Uterus (tissue), 4 donors: ENCODE measurements at places on chromosomes 7 and 10. TPM values are rescaled to one million over a fixed set of nuclear protein-coding genes. Genes with fewer than 3 reads are reported as not detected.
A peak's percentile ranks its signal among the peaks of the same experiment; 100 is the strongest.

Gene ADAM12
- under 0.01 TPM for total RNA-seq

DNA sequence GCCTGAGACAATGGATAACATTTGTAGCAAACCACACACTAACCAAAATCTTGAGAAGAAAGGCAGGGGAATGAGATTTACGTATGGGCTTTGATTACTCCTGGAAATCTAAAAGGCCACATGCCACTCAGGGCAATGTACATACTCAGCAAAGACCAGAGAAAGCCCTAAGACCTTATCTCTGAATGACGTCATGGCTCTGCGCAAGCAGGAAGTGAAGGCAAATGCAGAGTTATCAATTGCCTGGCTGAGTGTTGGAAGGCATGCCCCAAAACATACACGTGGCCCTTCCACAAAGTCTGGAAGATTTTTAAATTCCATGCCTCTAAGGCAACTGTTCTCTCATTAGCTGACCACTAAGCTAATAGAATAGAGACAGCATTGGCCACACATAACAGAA lies 90.9 kb upstream of the NRBF2 start:
- no peak overlapping the region for H3K4me3 ChIP-seq
- H3K27me3 ChIP-seq, result no peaks in the 10 kb centered on the region
- H3K4me1 ChIP-seq, result no peaks in the 10 kb centered on the region
- no peaks in the 10 kb centered on the region for H3K36me3 ChIP-seq
- DNase-seq, result no peak

- H3K4me3 ChIP-seq, result no peak overlapping the region
- H3K36me3 ChIP-seq, result no peaks in the 10 kb centered on the region
- no peak for DNase-seq
- no peaks in the 10 kb centered on the region for H3K4me1 ChIP-seq
- no peaks in the 10 kb centered on the region for H3K27me3 ChIP-seq
These were observed 253.1 kb upstream of the RHOBTB1 start for GRCh38 chr10:61197057-61197456.

Gene CALHM1
- total RNA-seq, result not detected

- no peaks in the 10 kb centered on the region for H3K4me1 ChIP-seq
- H3K27ac ChIP-seq, result no peak overlapping the region
- no peaks in the 10 kb centered on the region for H3K36me3 ChIP-seq
- H3K4me3 ChIP-seq, result no peak overlapping the region
These were observed 90.6 kb downstream of the FAM171A1 start for GRCh38 chr10:15280462-15280861.

DNA sequence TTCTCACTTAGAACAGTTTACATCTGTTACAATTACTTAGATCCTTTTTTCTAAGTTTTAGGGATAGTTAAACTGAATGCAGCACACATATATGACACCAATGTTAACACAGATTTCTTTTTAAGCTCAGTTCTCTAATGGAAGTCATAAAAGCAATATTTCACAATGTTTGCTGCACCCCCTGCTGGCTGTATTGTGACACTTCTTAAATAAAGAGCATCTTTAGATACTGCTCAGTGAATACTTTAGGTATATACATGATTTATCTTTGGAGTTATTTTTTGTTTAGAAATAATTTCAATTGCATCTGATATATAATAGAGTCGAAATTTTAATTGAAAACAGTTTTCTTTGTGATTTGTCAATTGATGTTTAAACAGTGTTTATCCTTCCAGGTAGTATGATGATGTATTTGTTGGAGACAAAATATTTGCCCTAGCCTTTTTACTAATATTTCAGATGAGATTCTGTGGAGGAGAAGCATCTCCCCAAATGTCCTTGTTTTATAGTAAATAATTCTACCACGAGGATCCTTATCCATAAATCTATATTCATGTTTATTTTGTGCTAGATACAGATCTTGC lies 174.4 kb downstream of the ST7 start:
- H3K27ac ChIP-seq, result no peak overlapping the region
- DNase-seq, result peak; percentile 67
- no peaks in the 10 kb centered on the region for H3K27me3 ChIP-seq
- H3K4me3 ChIP-seq, result no peak overlapping the region
- no peaks in the 10 kb centered on the region for H3K36me3 ChIP-seq

- H3K36me3 ChIP-seq, result no peaks in the 10 kb centered on the region
- H3K27me3 ChIP-seq, result no peaks in the 10 kb centered on the region
- peak; percentile 48 for DNase-seq
- H3K4me1 ChIP-seq, result no peaks in the 10 kb centered on the region
These were observed 29.4 kb upstream of the TNRC18 start for GRCh38 chr7:5452937-5453540.

Gene AOAH
- total RNA-seq, result 60.9 TPM

Gene SPACDR
- not detected for total RNA-seq

Gene FAM237B
- not detected for total RNA-seq

DNA sequence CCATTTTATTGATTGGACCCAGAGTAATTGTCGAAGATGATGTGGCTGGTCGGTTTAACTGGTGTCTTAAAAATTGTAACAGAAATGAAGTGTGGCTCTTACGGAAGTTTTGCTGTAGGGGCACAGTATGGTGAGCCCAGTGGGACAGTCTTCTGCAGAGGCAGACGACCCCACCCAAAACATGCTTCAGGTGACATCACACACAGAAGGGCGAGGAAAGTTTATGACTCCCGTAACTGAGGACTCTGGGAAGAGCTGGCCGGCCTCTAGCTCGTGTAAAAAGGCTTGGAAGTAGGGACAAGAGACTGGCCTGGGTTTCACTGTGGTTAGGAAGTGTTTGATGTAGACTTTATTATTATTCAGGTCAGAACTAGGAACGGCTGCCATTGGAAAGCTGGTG lies 73.3 kb downstream of the HTR5A start:
- no peak for DNase-seq
- no peaks in the 10 kb centered on the region for H3K27me3 ChIP-seq
- no peak overlapping the region for H3K4me3 ChIP-seq
- no peak overlapping the region for H3K27ac ChIP-seq
- no peaks in the 10 kb centered on the region for H3K4me1 ChIP-seq
- no peaks in the 10 kb centered on the region for H3K36me3 ChIP-seq

DNA sequence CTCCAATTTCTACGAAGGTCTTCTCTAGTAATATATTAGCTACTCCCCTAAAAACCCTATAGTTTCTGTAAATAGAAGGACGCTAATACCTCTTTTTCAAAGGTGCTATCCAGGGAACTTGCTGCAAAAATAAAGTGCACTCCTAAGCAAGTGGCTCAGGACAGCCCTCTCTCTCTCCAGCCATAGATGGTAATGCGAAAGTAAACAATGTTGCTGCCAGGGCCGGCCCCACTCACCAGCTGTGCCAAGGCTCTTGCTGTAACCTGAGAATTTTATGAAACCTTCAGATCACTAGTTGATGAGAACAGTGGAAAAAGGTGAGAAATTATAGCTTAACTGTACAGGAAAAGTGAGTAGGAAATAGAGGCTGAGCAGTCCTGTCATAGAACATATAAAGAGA lies 10.9 kb upstream of the TAS2R39 start:
- DNase-seq, result no peak
- H3K36me3 ChIP-seq, result no peaks in the 10 kb centered on the region
- no peak overlapping the region for H3K4me3 ChIP-seq
- no peaks in the 10 kb centered on the region for H3K4me1 ChIP-seq

DNA sequence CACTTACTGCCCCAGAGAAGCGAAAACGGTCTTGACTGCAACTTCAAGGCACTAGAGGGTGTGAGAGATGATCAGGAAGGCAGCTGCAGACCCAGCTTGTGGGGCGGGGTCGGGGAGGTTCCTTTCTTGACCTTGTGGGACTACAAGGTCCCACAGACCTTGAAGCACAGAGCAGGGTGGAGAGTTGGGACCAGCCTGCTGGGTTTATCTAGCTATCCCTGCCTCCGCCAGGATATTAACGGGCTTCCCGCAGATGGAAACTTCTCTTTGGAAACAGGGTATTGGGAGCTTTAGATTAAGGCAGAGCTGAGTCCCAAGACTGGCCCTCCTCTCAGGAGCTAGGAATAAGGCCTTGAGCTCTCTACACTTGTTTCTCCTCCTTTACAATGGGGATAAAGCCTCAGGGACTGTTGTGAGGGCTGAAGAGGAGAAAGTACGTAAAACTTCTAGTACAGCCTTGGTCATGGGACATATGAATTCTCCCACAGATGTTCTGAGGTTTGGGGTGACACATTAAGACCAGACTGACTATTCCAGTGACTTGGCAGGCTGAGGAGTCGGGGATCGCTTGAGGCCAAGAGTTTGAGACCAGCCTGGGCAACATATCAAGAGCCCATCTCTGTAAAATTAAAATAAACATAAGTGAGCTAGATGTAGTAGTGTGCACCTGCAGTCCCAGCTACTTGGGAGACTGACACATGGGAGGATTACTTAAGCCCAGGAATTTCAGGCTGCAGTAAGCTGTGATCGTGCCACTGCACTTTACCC lies 153.2 kb downstream of the CDH23 start:
- no peak overlapping the region for H3K27ac ChIP-seq
- DNase-seq, result no peak
- H3K4me1 ChIP-seq, result no peaks in the 10 kb centered on the region
- H3K27me3 ChIP-seq, result no peaks in the 10 kb centered on the region
- no peaks in the 10 kb centered on the region for H3K36me3 ChIP-seq

Gene RAB18
- 20.6 TPM for total RNA-seq

DNA sequence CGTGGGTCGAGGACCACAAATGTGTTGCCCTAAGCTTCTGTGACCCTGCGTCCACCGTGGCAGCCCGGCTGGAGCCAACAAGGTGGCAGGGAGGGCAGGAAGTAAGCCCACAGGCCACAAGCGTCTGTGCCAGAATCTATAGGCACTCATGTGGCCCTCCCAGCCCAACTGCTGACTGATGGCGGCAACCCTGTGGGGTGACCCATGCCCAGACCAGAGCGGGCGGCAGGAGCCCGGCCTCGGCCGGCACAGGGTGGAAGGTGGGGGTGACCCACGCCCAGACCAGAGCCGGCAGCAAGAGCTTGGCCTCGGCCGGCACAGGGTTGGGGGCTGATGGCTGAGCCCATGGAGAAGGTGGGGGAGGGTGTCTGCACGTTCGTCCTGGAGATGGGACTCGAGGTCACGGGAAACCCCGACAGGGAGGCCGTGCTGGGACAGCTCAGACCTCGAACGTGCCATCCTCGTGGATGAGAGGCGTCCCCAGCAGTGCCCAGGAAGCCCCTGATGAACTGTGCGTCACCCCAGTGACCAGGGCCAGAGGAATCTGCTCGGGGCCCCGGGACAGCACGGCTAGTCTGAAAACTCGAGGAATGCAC lies 181.0 kb downstream of the ELFN1 start:
- no peak for DNase-seq
- no peaks in the 10 kb centered on the region for H3K4me1 ChIP-seq
- no peaks in the 10 kb centered on the region for H3K27me3 ChIP-seq
- no peaks in the 10 kb centered on the region for H3K36me3 ChIP-seq
- H3K27ac ChIP-seq, result no peak overlapping the region

DNA sequence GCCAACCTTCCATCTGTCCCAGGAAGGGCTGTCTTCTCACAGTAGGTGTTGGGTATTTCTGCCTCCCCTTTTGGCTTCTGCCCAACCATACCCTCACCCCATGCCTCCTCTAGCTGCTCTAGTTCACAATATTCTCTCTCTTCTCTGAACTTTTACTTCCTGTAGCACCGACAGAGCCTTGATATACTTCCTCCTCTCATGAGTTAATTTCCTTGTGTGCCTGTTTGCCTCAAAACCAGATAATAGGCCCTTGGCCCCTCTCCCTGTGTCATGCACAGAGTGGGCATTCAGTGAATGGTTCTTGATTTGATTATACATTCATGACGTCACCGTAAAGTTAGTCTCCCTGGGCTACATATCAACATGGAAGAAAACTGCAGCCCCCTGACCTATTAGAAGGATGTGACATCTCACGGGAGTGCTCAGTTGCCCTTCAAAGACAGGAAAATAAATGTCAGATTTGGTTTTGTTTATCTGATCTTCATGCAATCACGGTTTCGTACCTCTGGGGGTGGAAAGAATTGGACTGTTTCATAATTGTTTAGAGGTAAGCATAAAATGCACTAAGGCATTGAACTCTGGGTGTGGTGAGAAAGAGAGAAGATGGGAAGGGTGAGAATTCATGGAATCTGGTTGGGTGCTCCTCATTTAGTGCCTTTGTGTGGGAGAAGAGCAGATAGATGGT lies 127.7 kb downstream of the ITIH5 start:
- H3K4me3 ChIP-seq, result no peak overlapping the region
- no peaks in the 10 kb centered on the region for H3K27me3 ChIP-seq
- no peak overlapping the region for H3K27ac ChIP-seq
- no peaks in the 10 kb centered on the region for H3K4me1 ChIP-seq
- no peak for DNase-seq
- H3K36me3 ChIP-seq, result no peaks in the 10 kb centered on the region

DNA sequence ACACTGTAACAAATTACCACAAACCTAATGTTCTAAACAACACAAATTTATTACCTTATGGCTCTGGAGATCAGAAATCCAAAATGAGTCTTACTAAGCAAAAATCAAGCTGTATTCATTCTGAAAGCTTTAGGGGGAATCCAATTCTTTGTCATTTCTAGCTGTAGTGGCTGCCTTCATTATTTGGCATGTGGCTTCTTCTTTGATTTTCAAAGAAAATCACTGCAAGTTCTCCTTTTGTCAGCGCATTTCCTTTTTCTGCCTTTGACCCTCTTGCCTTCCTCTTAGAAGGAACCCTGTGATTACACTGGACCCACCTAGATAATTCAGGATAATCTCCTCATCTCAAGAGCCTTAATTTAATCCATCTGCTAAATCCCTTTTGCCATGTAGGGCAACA lies 36.9 kb downstream of the ZPBP start:
- H3K27me3 ChIP-seq, result no peaks in the 10 kb centered on the region
- H3K27ac ChIP-seq, result no peak overlapping the region
- H3K36me3 ChIP-seq, result no peaks in the 10 kb centered on the region
- no peaks in the 10 kb centered on the region for H3K4me1 ChIP-seq
- H3K4me3 ChIP-seq, result no peak overlapping the region

GRCh38 chr7:92622685-92623084 lies 32.5 kb upstream of the FAM133B start:
- H3K4me3 ChIP-seq, result no peak overlapping the region
- H3K27ac ChIP-seq, result no peak overlapping the region
- no peaks in the 10 kb centered on the region for H3K36me3 ChIP-seq

DNA sequence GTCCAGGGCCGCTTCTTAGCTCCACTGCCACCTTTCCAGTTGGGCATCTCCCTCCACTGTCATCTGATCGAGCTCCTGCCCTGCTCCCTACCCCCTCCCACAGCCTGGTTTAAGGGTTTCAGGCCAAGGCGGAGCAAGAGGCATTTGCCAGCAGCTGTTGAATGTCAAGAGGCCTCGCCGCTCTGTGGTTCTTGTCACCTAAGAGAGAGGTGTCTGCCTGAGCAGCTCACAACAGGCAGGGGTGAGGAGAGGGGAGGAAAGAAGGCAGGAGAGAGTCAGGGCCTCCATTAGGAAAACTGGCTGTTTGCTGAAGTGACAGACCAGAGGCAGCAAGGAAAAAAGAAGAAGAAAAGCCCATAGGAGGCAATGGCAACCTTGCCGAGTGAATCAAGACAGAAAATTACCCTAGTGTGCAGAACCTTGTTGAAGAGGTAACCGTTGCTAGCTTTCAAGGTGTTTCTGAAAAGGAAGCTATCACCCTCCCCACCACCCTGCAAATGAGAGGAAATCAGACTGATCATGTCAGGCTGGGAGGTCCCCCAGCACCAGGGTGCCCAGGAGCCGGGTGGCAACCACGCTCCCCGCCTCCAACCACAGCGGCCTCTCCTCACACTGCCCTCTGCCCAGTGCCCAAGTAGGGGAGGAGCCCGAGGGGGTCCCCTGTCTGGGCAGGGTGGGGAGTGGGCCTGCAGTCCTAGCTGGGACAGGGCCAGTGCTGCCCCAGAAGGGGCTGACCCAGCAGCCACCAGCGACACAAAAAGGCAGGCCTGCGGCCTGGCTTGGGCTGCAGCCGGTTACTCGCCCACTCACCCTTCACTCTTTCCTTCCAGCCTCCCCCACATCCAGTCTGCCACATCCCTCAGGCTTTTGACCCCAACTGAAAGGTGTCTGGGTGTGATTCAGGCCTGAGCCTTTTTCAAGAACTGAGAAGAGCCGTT lies 7.1 kb downstream of the GATA3 start:
- H3K27me3 ChIP-seq, result no peaks in the 10 kb centered on the region
- DNase-seq, result no peak
- H3K36me3 ChIP-seq, result no peaks in the 10 kb centered on the region
- H3K4me3 ChIP-seq, result no peak overlapping the region
